Central memory CD4-positive, alpha-beta T cell (primary cell): ENCODE measurements at places on chromosomes 5 and 9.

- no peak for DNase-seq
Measured at GRCh38 chr9:89547000-89547399, 49.1 kb upstream of the SEMA4D start.

DNA sequence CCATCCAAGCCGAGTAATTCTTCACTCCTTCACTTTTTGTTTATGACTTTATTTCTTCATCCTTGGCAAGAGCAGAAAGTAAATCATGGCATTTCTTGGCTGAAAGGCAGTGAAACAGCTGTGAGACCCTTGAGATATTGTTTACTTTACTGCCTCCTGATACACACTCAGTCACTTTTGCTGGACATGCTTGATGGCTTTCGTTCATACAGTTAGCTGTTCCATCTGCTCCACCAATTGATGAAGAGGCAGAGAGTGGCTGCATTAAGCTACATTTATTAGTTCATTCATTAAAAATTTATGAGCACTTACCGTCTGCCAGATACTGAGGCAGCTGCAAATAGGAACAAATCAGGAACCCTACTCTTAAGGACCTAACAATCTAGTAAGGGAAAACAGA lies 184.4 kb upstream of the OR13F1 start:
- no peak for DNase-seq

DNA sequence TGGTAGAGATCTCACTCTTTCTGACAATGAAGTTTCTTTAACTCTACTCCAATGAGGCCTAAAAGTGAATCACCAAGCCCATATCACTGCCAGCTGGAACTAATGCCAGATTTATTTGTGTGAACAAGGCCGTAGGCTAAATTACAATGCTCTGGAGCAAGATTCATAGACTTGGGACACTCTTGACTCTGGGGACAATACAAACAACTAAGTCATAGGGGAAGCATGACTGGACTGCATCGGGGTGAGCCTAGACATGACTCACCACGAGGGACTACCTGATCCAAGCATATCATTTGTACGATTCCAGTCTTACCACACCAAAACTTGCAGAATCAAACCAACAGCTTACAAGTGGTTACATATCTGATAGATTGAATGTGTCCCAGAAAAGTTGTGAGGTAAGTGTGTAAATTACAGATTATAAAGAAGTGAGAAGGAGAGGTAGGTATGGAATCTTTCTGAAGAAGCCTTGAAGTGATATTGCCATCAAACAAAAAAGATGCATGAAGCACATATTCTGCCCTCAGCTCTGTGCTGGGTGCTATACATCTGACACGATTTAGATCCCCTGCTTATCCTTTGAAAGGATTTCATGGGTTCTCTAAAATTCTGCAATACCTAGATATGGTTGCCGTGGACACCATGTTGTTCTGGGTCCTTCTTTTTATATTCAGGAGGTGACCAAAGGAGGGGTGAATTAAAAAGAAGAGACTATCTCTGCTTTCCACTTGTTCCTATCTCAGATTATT lies 199.3 kb upstream of the PDE4D start:
- no peak for DNase-seq

- DNase-seq: no peak
Measured at GRCh38 chr9:96514108-96514799, 64.3 kb downstream of the HABP4 start.

GRCh38 chr5:96651047-96651446 lies 11.1 kb upstream of the CAST start:
- no peak for DNase-seq
